Karpas-422 (cell line): ENCODE measurements at places on chromosomes 12 and 14.
A peak's percentile ranks its signal among the peaks of the same experiment; 100 is the strongest.

- DNase-seq, result peak; percentile 77
Observed at GRCh38 chr14:24339284-24340151, at the start of gene RIPK3. RIPK3 (minus strand) TSS chr14:24339991; CDS start chr14:24339826, 165 bp downstream.

- DNase-seq, result peak; percentile 84
Observed at GRCh38 chr14:68824517-68825347, 31.9 kb upstream of the ZFP36L1 start.

GRCh38 chr12:24560831-24561271 lies 388.1 kb downstream of the BCAT1 start:
- DNase-seq, result no peak

- DNase-seq, result no peak
Observed at GRCh38 chr14:50804181-50804721, 26.7 kb downstream of the NIN start.

DNA sequence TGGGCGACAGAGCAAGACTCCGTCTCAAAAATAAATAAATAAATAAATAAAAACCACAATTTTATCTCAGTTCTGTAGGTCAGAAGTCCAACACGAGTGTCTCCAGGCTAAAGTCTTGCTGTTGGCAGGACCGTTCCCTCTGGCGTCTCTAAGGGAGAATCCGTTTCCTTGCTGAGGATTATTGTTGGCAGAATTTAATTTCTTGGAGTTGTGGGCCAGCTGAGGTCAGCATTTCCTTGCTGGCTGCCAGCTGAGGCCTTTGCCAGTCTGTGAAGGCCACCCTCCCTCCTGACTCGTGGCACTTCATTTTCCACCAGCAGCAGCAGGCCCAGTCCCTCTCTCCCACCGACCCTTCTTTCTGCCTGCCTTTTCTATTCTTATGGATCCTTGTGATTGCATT lies 17.2 kb downstream of the PSMC1 start:
- no peak for DNase-seq

DNA sequence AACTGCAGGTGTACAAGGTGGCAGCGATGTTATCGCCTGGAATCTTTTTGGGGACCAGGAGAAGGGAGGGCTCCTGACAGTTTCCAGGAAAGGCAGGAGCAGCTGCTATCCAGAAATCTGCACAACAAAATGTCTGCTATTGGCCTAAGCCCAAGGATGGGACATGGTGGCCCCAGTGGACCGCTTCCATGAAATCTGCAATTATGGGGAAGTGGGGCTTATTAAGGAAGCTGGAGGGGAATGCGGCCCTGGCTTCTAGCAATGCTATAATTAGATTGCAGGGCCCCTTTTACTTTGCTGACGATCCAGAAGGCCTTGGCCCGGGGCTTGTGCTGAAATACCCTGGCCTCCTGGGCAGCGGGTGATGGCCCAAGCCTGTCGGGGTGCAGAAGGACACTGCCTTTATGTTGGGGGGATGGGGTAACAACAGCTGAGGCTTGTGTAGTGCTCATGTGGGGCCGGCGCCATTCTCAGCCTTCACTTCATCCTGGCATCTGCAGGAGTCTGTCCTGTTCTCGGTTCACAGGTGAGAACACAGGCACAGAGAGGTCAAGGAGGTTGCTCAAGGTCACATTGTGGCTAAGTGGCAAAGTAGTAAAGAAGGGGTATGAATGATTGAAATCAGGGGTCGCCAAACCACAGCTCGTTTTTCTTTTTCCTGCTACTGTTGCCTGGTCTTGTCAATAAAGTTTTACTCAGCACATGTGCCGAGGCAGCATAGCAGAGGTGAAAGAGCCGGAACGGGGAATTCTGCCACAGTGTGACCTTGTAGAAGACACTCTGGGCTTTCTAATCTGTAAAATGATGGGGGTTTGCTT lies 153.5 kb downstream of the RBM19 start:
- no peak for DNase-seq

DNA sequence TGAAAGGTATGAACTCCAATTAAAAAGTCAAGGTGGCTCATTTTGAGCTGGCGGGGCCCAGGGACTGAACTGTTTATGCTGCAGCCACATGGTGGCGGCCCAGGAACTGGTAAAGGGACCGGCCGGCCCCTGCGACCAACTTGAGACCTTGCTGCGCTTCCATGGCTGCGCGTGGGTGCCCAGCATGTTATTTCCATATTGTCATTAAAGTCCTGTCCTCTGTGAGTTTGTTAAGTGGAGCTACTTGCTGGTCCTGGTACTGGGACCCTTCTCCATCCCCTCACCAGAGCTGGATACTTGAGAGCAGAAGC lies 62.3 kb downstream of the BEGAIN start:
- no peak for DNase-seq

DNA sequence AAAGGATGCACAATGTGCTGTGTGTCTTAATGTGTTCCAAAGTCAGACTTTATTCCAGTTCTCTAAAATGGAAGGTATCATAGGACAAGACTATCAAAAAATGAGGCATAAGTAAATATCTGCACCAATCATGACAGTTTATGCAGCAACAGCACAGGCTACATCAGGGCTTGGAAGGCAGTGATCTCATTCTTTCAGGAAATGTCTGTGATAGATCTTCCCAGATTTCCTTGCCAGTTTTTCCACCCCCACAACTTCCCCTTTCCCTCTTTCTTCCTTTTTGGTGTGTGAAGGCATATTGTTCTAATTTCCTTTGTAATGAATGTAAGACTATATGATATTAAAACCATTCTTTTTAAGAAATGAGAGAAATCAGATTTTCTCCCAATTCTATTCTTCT lies 326.7 kb downstream of the ATP23 start:
- no peak for DNase-seq

DNA sequence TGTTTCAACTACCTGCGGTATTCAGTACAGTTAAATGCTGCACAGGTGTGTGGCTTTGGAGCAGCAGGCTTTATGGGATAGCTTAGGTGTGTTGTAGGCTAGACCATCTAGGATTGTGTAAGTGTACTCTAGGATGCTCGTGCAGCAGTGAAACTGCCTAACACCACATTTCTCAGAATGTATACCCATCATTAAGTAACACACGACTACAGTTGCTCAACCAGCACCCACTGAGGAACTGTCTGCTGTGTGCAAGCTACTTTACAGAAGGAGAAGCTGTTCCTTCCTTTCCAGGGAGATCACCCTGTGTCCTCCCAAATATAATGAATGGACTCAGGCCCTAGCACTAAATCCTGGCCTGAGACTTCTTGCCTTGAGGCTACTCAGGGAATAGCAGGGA lies 94.8 kb downstream of the SLC24A4 start:
- DNase-seq, result no peak

DNA sequence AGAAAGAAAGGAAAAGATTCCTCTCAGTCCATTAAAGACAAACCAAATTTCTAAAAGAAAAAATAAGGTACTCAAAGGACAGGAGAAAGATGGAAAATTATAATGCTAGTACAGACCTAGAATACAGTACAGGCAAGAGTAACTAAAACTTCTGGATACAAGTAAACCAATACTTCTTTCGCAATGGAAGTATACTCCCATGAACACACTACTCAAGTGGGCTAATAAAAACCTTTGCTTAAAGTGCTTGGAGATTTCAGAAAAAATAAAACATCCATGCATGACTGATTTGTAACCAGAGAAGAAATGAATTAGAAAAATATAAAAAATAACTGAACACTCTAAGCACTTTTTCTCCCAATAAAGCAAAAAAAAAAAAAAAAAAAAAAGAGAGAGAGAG lies 3.5 kb downstream of the ZBTB25 start:
- no peak for DNase-seq
